ENCODE measurements at places on chromosomes 11 and 22.
A peak's percentile ranks its signal among the peaks of the same experiment; 100 is the strongest.

- no peak for DNase-seq
These were observed 299.9 kb upstream of the ANO5 start for GRCh38 chr11:21892736-21893564.

DNA sequence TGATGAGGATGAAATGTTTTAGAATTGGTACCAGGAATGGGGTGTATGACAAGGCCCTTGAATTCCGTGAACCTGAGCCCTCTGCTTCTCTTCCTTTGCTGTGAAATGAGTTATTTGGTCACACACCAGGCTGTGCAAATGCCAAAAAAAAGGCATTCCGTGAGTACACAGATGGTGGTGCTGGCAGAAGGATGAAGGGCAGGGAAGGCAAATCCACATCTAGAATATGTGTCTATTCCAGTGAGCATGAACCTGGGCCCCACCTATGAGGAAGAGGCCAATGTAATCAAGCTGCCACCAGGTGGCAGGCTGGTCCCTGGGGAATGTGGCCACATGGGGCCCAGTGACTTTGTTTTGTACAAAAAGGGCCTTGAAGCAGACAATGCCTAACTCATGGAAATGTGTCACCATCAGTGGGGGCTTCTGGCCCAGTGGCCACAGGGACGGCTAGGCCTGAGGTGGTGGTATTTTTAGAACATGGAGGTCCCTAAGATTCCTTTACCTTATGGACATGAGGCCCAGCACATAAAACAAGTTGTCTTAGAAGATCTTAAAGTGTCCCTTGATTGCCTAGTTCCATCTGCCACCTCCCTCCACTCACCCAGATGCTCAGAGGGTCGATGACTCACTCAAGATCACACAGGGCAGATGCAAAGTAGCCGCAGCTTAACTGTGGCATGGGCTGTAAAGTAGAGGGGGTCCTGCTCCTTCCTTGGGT is 3.9 kb upstream of the RNF215 start:
- peak; percentile 51 for DNase-seq

DNA sequence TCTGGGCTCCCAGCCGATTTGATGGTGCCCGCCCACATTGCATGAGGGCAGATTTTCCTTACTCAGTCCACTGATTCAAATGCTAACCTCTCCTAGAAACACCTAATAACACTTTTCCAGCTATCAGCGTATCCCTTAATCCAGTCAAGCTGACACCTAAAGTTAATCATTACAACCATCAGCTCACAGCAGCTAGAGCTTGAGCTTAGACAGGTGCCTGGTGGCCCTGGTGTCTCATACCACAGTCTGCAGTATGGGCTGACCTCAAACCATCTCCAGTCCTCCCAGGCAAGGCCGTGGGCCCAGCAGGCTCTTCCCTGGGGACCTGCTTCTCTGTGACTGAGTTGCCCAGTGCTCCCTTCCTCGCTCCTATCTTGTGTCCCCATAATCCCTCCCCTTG is 174.4 kb upstream of the NECTIN1 start:
- DNase-seq, result no peak

GRCh38 chr11:118526688-118527087 is 586 bp upstream of the TTC36 start:
- no peak for DNase-seq

- no peak for DNase-seq
These were observed at the start of gene FLRT1 for GRCh38 chr11:64035576-64035975. FLRT1 (plus strand) TSS chr11:64035931; CDS start chr11:64116268, 80,337 bp downstream.
